Mucosa of descending colon (tissue), 3 donors: ENCODE measurements at places on chromosomes 6 and 20. TPM values are rescaled to one million over a fixed set of nuclear protein-coding genes. Genes with fewer than 3 reads are reported as not detected.
A peak's percentile ranks its signal among the peaks of the same experiment; 100 is the strongest.

Gene CALHM6
- 5.6 TPM for total RNA-seq

Gene HLA-DMB
- 10.8 TPM for total RNA-seq

Gene NKX2-4
- not detected for total RNA-seq

Gene THBS2
- 3.7 TPM for total RNA-seq

Gene TMC2
- not detected for total RNA-seq

DNA sequence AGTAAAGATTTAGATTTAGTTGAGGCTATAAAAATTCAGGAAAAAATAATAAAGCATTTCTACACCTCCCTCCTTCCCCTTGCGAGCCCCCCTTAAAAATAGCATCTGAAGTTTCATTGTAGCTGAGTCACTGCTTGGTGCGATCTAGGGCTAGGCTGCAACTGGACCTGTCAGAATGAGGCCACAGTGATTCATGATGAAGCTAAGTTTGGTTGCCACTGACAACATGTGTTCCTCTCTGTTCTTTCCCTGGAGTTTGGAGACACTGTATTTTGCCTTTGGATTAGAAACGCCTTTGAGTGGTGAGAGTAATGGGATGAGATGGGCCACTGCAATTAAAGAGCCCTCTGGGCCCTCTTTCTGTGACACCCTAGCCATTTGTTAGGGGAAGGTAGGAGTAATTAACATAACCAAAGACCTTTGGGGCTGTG, 334.1 kb downstream of the NRN1 start:
- no peak for DNase-seq

DNA sequence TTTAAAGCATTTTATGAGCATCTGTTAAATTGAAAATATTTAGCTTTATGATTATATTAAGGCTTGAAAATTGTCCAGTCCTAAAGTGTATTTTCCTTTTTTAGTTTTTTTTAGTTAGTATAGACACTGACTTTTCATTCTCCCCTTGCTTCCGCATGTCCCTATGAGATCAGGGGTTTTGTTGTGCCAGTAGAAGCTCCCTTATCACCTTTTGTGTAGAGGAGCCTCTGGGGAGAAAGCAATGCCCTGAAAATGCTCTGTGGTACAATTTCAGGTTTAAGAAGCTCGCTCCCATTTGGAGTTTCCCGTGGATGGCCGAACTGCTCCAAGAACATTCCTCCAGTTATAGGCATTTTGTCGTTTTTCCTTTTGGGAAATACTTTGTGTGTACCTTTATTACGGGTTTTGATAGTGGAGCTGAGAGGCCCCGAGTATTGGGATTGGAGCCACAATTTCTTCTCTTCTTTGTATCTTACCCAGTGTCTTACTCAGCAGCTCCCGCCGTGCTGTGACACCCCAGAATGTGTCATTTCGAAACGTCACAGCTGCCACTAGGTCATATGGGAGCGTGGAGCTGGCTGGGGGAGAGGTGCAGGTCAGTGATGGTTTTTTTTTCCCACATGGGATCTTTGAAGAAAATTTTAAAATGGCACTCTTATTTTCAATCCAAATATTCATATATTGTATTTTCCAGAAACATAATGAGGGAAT, 49.9 kb downstream of the RPRD1B start:
- no peak for DNase-seq

- no peak for DNase-seq
These were observed 98.8 kb downstream of the HUS1B start for GRCh38 chr6:558089-558488.

DNA sequence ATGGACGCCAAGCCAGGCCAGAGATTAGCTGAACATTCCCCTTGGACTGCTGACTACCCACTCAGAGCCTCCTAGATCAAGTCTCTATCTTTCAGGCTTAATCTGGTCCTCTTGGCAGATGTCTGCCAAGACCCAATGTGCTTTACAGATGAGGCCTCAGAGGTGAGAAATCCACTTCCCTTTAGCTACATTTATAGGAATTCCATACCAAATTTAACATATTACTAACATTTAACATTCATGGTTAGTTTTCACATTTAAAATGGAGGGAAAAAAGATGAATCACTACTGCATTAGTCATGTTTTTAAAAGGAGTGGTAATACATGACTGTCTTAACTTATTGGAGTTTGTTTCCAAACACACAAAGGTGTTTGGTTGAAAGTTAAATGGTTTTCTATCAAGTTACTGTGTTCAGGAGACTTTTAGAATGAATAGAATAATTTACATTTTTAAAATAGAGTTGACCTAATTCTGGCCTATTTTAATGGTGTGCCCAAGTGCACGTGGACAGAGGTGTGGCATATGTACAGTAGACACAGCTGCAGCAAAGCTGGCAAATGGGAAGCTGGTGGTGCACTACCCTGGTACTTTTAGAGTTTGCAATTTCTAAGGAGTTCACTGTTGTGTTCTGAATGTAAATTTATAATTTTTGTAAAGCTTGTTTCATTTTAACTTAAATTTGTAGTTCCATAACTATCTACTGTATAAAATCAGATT, 41.9 kb upstream of the CALHM6 start:
- DNase-seq = no peak

GRCh38 chr6:88764081-88764480, 199.3 kb downstream of the RNGTT start:
- no peak for DNase-seq

DNA sequence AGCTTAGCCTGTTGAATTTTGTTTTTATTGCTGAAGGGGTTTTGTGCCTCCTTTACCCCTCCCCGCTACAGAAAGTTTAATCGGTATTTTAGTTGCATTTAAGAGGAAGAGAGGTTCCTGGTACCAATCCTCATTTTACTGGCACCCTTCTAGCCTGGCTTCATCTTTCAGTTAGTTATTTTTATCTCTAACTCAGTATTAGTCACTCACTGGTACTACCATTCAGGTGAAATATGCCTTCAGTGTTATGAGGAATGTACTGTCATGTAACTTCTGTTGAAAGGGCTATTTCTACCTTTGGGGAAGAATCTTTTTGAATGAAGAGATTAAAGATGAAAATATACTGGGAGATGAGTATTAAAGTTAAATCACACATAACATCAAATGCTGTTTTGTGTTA, 211.8 kb downstream of the CDKAL1 start:
- DNase-seq = no peak

DNA sequence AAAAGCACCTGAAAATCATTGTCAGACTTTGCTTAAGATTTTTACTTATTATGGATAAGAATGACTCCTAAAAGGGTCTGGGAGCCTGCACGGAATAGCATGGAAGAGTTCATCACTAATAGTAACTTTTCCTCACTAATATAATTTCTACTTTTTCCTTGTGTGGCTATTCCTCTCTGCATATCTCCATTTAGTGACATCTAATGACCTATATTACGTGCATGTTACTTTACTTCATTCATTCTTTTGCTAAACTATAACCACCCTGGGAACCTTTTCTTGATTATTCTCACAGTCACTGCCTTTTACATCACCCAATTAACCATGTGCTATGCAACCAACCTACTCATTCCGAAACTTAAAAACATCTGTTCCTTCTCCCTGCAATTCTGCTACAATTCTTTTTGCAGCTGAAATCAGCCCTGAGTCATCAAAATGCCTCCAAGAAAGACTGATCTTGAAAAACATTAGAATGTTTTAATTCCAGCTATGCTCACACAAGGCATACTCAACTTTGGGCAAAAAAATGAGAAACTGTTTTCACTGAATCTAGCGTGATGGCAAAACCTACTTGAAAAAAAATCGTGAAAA, 313.3 kb downstream of the RNGTT start:
- no peak for DNase-seq

DNA sequence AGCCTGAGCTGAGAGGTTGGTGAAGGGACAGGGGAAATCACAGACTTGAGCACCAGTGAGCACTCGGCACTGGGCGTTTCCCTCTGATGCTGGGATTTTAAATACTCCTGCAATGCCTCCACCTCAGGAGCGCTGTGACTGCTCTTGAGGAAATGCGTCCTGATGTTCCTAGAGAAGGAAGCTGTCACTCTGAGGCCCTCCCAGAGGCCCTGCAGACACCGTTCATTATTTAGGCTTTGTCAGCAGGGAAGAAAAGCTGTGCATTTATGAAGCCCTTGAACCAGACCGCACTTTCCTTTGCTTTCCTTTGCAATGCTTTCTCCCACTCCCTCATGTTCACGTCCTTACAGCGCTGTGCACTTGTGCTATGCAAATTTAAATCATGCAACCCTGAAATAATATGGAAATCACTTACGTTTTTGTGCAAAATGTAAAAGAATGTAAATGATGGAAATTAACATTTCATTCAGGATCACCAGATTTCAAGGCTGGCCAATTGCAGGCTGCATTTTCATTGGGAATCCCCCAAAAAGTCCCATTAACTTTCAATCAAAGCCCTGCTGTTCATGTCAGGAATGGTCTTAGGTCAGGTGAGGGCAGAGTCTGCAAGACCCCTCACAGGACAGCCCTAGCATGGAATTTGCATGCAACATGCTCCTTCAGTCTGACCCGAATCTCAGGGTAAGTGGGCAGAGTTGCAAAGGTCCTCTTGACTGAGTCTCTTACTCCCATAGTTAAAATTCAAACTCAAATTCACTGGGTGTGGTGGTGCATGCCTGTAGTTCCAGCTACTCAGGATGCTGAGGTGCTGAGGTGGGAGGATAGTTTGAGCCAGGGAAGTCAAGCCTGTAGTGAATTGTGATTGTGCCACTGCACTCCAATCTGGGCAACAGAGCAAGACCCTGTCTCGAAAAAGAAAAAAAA, 45.8 kb upstream of the SYNDIG1 start:
- no peak for DNase-seq

DNA sequence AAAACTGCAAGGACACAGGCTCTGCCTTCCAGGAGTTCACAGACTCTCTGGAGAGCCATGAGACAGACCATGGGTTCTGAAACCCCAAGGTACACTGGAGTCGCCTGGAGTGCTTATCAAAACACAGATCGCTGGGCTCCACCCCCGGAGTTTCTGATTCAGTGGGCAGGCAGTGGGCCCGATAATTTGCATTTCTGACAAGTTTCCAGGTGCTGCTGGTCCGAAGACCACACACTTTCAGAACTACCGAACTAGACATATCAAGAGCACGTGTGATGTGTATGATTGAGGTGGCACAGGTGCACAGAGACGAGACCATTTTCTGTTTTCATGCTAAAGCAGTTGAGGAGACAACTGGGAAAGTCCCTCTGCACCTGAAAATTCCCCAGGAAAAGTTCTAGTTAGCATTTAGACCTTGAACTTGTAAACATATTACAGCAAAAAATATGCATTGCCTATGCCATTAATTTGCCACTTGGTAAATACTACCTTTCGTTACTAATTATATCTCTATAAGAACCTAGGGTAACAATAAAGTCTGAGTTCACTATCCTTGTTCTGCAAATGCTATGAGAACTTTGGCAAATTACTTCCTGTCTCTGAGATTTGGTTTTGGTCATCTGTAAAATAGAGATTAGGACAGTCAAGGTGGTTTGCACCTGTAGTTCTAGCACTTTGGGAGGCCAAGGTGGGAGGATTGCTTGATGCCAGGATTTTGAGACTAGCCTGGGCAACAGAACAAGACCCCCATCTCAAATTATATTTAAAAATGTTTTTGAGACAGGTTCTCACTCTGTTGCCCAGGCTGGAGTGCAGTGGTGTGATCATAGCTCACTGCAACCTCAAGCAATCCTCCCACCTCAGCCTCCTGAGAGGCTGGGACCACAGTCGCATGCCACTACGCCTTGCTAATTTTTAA, 14.3 kb upstream of the PIM1 start:
- peak; percentile 56 for DNase-seq

DNA sequence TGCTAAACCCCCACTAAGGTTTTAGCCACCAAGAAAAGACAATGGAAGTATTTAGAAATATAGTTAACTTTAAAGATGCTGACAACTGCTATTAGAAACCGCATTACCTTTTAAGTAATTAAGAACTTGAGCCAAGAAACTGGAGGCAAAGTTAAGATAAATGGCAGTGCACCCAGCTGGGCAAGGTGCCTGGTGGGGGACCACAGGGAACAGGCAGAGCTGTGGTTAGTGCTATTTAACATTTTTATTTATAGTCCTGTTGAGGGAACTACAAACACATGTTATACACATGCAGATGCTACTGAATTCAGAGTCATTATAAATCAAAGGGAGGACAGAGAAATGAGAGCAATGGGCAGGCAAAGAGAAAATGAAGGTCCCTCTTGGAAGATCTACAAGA, 447.9 kb downstream of the TFAP2B start:
- no peak for DNase-seq
